ENCODE measurements at places on chromosomes 11 and 22. TPM values are rescaled to one million over a fixed set of nuclear protein-coding genes. Genes with fewer than 3 reads are reported as not detected.

SCGB1D2 gene
- polyA plus RNA-seq = not detected

CCND1 gene
- 307 TPM for polyA plus RNA-seq

- DNase-seq = no peak
These were observed 24.9 kb downstream of the CDKN1C start for GRCh38 chr11:2860636-2861035.

- no peak for DNase-seq
These were observed 186.0 kb upstream of the ANO5 start for GRCh38 chr11:22006901-22007300.

- DNase-seq = no peak
These were observed 9.8 kb downstream of the ARRB1 start for GRCh38 chr11:75341612-75342011.

DNA sequence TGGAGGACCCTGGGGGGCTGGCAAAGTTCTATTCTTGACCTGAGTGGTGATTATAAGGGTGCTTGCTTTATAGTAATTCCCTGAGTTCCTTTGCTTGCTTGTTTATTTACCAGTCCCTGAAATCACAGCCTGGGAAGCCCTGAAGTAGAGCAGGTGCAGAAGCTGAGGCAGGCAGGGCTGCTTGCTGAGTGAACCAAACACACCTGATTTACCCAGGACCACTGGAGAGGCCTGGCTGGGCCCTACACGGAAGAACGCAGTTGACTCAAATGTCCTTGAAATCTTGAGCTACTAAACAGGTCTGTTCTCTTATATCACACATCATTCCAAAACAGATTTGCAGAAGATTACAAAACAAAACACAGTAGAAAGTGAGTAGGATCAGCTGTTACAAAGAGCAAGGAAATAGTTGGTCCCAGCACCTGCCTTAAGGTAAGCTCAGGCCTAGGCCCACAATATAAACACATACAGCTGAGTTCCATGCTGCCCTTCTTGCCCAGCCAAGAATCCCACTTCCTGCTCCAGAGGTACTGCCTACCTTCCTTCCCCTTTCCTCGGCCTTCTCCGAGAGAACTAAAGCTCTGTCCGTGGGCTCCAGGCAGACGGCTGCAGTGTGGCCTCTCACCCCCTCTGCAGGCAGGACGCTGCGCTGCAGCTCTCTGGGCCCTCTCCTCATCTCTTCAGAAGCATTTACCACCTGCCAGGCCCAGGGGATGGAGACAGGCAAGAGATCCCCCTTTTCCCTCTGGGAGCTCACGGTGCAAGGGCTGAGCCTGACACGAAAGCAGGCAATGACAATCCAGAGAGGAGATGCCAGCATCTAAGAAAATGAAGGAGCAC lies 46.1 kb upstream of the SCUBE2 start:
- DNase-seq = no peak

GRCh38 chr11:122851366-122851966 lies 13.2 kb downstream of the CRTAM start:
- DNase-seq = no peak

- peak; percentile 19 for DNase-seq
These were observed 483.6 kb downstream of the MN1 start for GRCh38 chr22:27317971-27318428.

GRCh38 chr11:77789731-77790476 lies 30.6 kb downstream of the RSF1 start:
- no peak for DNase-seq
